ENCODE measurements at places on chromosomes 6 and 20. TPM values are rescaled to one million over a fixed set of nuclear protein-coding genes. Genes with fewer than 3 reads are reported as not detected.

The AARS2 gene
- 12.4 TPM for total RNA-seq

The KCNK16 gene
- total RNA-seq: not detected

The CASP8AP2 gene
- total RNA-seq: 6.6 TPM

The SKIC2 gene
- 42.1 TPM for total RNA-seq

The SLC32A1 gene
- not detected for total RNA-seq

The TNFRSF21 gene
- total RNA-seq: 83.1 TPM

The FAM229B gene
- total RNA-seq: 6.2 TPM

DNA sequence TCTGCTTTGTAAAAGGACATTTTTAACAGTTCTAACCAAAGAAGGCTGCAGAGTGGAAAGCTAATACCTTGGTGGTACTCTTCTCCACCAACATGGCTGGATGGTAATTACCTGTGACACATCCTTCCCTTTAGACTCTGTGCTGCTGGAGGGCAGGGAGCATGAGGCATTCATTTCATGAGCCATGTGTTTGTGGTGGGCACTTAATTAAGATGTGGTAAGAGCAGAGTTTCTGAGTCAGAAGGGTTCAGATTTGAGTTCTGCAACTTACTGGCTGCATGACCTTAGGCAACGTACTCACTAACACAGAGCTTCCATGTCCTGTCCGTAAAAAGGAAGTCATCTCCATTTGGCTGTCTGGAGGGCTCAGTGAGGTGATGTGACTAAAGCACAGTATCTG is 9.1 kb upstream of the ZNF133 start:
- DNase-seq: no peak

- DNase-seq: no peak
These were observed 279.7 kb downstream of the CDH4 start for GRCh38 chr20:61531553-61532345.

GRCh38 chr6:136890986-136891385 is 31.1 kb upstream of the SLC35D3 start:
- no peak for DNase-seq

DNA sequence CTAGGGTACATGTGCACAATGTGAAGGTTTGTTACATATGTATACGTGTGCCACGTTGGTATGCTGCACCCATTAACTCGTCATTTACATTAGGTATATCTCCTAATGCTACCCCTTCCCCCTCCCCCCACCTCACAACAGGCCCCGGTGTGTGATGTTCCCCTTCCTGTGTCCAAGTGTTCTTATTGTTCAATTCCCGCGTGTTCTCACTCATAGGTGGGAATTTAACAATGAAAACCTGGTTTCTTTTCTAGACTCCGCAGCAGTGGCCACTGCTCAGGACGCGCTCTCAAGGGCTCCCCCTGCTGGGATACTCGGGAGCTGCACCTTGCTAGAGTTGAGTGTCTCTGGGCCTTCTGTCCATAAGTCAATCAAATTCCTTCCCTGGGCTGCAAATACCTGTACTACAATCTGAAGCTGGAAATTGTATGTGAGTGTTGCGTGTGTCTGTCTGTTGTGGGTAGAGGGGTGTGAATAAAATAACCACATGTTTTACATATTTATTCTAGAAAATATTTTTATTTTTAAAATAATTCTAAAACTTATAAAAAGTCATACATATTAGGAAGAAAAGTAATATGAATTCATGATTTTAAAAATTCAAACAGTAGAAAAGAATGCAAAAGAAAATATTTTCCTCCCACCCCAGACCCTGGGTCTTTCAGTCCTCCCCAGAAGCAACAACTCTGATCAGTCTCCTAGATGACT is 8.2 kb upstream of the CEP250 start:
- no peak for DNase-seq

DNA sequence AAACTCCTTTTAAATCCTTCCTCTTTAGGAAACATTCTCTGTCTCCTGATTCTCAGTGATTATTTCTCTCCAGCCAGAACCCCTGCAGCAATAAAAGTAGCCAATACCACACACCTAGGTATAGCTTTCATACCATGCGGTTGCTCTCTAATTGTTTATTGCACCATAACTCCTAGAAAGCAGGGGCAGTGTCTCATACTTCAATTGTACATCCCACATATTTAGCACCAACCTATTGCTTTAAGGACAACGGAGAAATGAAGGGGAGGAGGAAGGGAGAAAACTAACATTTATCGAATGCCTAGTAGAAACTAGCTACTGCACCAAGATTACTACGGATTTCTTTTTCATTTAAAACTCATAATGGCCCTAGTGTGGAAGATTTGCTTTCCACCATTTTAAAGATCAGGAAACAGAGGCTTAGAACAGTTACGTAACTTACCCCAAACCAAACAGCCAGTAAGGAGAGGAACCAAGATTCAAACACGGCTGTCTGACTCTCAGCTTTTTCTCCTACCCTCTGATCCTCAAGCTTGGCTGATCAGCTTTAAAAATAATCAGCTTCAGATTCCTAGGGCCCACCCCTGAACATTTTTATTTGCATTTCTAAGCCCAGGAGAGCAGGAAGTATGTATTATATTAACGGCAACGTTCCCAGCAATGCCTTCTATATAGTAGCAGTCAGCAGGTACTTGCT is 43.4 kb upstream of the ATXN1 start:
- DNase-seq: no peak

DNA sequence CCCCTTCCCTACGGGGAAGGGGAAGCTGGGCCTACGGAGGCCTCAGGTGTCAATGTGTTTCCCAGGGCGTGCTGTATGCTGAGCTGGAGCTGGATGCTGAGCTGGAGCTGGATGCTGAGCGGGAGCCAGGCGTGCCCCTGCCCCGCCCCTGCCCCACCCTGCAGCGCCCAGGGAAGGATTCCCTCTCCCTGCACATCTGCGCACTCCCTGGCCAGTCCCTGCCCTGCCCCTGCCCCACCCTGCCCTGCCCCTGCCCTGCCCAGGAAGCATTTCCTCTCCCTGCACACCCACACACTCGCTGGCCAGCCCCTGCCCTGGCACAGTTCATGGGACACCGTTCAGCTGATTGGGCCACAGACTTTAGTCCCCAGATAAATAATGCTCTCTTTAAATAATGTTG is 196.8 kb downstream of the SMOC2 start:
- DNase-seq: no peak

DNA sequence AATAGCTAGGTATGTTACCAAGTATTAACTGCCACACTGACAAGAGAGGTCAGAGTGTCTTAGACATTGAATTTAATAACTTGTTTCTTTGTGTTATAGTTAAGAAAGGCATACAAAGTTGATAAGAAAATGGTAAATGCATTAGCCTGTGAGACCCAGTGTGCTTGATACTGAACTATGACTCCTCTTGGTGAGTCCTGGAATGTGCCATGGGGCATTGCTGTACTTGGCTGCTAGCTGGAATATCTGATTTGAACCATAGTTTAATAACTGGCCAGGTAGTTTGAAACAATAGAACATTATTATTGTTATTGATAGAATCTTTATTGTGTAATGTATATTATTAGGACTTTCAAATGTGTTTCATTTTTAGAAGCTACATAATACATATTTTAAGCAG is 70.0 kb downstream of the ZFAND3 start:
- no peak for DNase-seq

GRCh38 chr6:14597090-14597489 is 479.5 kb downstream of the CD83 start:
- DNase-seq: no peak

- DNase-seq: no peak
These were observed 420 bp downstream of the SOX4 start for GRCh38 chr6:21593927-21594415.

GRCh38 chr6:117494283-117494682 is 11.8 kb downstream of the DCBLD1 start:
- no peak for DNase-seq

DNA sequence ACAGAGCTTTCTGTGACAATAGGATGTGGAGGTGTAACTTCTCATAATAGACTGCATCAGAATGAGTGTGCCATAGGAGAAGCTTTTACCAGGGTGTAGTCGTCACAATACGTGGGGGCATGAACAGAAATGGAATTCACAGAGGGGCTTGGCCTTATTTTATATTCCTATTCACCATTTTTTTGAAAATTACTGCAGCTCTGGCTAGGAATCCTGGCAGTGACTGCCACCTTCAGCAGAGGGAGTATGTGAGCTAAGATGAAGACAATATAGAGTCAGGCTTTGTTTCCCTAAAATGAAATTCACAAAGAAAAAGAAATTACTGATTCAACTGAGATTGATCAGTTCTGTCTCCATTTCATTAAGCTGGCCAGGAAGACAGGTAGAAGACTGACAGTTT is 13.9 kb downstream of the TOMM6 start:
- DNase-seq: no peak

DNA sequence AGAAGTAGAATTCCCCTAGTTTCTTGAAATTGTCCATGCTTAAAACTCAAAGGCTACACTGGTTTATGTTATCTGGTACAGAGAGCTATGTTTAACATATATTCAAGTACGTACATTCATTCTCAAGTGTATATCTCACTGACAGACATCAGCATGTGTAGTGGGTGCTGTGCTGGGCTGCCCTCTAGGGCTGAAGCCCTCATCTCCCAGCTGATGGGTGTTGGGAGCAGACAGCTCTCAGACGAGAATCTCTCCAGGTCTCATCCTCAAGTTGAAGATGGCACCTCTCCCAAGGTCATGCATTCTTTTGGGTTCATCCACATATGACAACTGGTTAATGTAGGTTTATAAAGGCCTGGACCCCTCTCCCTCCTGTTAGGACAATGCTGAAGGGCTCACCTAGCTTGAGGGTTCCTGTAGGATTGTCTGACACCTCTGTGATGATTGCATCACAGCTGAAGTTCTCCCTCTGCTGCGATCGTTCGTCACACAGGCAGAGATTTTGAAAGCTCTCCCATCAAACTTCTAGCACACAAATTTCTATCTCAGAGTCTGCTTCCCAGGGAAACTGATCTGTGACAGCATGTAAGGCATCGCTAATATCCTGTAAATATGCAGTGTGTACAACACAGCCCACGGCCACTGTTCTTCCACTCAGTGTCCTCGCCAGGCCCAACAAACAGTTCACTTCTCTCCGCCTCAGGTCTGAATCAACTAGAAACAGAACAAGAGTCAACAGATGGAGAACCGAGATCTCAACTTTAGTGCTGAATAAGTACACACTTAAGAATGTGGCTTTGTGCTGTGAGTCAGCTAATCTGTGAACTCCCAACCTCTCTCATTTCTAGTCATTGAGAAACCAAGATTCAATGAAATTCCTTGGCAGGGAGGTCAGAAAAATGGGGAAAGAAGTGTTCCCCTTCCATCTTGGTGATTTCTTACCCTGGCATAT is 43.2 kb downstream of the PREP start:
- DNase-seq: no peak

GRCh38 chr20:51531141-51531710 is 11.3 kb downstream of the NFATC2 start:
- DNase-seq: no peak

DNA sequence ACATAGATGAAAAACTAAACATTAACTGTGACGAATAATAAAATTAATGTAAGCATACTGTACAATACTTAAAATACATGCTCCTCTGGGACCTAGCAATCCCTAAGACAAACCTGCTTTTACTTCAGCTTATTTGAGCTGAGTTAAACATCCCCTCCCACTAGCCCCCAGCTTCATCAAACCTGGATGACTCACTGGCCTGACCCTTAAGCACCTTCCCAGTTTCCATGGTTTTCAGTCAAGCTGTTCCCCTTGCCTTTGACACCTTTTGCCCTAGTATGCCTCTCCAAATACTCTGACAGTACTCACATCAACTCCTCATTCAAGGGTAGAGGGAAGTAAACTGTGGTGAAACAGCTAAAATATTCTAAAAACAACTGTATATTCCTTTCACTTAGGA is 4.2 kb downstream of the ELOVL4 start:
- no peak for DNase-seq

- DNase-seq: peak; percentile 73
These were observed 95.6 kb downstream of the LAMP5 start for GRCh38 chr20:9609887-9610502.

DNA sequence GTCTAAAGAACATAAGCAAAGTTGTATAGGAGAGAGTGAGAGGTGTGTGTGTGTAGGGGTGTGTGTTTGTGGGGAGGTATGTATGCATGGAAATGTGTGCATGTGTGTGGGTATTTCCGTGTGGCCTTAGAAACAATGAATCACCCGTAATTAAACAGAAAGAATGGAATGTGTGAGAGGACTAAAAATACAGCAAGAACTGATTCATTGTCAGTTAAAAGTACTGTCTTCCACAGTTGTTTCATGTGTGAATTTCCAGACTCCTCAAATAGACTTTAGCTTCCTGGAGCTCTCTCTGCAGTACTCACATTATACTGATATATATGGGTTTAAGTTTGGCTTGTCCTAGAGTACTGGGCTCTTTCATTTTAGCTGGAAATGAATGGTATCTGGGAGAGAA is 145.7 kb downstream of the RIMS1 start:
- DNase-seq: no peak

DNA sequence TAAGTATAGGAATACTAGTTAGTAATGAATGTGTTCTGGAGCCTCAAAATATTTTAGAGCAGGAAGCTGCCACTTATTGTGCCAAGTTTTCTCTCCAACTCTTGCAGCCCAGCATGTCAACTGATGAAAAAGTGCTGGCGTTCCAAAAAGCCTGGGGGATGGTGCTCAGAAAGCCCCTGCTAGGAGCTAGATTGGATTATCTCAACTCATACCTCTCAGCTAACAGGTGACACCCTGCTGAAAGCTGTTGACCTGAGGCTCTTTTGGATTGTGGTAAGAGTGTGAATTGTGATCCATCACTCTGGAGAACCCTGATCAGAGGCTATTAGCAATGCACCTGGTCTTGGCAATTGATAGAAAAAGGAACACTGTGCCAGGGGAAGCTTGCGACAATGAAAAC is 580.4 kb downstream of the EYS start:
- no peak for DNase-seq

GRCh38 chr20:57702091-57702490 is 7.7 kb downstream of the PMEPA1 start:
- no peak for DNase-seq

GRCh38 chr6:165776691-165777090 is 113.7 kb upstream of the PDE10A start:
- no peak for DNase-seq

DNA sequence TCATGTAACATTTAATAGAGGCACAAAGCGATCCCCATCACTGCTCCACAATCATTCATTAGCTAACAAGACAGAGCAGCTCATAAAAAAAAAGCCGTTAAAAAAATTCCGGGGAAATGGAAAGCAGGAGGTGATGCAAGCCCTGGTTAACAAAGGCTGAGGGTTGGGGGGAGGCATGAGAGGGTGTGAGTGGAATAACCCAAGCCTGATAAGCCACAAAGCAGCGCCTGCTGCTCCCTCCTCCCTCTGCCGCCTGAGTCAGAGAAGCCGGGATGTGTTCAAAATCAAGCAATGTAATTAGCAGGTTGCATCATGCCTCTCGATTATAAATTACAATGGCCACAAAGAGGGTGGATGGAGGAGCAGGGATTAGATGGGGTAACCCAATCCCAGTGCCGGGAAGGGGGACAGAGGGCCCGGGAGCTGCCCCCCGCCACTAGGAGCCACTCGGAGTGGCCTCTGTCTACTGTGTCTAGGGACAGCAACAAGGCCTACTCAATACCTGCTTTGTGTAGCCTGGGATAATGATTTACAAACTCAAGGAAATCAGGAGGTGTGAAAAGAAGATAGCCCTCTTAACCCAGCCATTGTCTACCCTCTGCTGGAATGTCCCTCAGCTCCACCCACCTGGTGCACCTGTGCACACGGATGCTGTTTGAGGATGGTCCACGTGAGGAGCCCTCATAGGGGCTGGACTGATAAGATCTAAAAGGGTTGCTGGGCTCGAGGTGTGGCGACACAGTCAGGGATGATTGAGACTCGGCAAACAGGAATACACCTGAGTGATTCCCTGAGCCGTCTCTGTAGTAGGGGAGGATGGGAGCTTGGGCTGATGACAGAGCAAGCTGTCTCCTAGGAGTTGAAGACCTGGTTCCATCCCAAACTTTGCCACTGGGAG is 156.9 kb downstream of the VEGFA start:
- DNase-seq: no peak

- no peak for DNase-seq
These were observed 89.7 kb upstream of the OGFRL1 start for GRCh38 chr6:71198908-71199307.
